Right atrium auricular region (tissue), 2 donors: ENCODE measurements at places on chromosomes 1 and 21.

GRCh38 chr1:231923491-231924041 is 297.0 kb downstream of the DISC1 start:
- DNase-seq, result no peak

GRCh38 chr1:115428256-115428655 is 90.2 kb upstream of the NGF start:
- no peak for DNase-seq

- DNase-seq, result no peak
These were observed 591.2 kb downstream of the SMYD3 start for GRCh38 chr1:245915841-245916240.

DNA sequence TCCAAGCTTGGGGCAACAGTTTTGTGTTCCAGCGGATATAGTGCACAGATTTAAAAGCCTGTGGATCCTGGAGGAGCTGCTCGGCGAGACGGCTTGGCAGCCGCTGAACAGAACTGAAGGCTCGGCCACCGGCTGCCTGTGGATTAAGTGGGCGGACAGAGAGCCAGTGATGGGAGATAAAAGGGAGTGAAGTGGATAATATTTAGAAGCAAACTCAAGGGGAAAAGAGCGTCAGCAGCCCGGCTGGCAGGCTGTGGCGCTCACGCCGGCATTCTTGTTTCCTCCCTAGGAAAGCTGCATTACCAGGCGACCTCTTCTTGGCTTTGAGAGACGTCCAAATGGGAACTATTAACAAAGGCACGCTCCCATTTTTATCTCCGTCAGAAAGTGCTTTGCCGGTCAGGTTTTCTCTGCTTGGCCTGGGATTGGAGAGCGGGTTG is 10.4 kb downstream of the TRABD2B start:
- no peak for DNase-seq

GRCh38 chr1:50155541-50155940 is 46.8 kb downstream of the ELAVL4 start:
- no peak for DNase-seq

DNA sequence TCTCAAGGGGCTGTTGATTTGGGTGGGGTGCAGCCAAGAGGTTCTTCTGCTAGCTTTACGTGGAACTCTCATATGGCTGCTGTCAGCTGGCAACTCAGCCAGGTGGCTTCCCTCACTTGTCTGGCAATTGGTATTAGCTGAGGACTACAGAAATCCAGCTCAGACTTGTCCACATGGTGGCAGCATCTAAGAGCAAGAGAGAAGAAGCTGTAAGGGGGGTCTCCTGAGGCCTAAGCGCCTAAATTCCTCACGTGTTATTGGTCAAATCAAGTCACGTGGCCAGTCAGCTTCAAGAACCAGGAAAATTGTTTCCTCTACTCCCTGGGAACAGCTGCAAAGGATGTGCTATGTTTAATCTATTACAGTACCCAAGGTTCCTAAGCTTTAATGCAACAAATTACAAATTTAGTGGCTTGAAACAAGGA is 4.2 kb upstream of the DYRK3 start:
- DNase-seq, result peak; percentile 83

DNA sequence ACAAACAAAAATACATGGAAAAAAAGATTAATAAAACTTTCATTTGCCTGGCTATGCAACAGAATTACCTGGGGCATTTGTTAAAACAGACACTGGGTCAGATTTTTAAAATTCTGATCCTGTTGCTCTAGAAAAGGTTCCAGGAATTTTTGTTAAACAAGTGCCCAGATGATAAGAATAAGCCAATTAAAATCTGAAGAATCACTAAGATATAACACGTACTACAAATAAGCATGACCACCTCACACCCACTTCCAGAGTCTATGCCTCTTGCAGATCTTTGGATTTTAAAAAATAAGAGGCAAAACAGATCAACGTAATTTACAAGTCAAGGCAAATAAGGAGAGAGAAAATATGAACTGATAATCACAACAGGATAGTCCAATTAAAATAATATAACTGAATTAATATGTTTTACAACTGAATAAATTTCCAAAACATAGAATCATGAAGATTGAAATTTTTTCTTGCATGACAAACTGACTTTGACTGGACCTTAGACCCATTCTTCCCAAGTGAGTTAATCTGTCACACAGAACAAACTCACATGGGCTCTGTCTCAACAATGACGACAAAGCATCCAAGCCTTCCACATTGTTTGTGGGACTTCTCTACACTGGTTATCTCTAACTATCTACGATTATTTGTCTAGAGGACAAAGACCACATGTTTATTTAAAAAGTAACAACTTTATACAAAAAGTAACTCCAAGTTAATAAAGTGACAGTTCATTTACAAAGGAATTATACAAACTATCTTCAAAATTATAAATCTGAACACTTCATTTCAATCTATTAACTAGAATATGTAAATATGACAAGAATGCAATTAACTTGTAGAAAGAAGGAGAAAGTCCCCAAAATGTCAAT is 56.9 kb downstream of the COP1 start:
- no peak for DNase-seq

- no peak for DNase-seq
These were observed 64.9 kb upstream of the ARTN start for GRCh38 chr1:43868741-43869067.

DNA sequence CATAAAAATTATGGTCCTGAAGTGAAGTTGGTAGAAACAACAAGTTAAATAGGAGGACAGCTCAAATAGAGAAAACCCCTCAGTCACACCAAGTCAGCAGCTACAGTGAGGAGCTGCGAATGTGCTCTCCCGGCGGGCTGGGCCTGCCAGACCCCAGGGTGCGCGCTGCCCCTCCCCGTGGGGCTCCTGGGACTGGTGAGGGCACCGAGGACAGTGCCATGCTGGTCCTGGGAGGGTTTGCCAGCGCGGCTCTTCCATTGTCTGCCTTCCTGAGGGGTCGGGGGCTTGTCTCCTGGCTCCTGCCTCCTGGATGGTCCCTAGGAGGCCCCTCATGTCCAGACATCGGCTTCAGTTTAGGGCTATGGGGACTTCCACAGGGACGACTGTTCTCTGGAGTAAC is 121.8 kb downstream of the PCBP3 start:
- DNase-seq, result no peak

DNA sequence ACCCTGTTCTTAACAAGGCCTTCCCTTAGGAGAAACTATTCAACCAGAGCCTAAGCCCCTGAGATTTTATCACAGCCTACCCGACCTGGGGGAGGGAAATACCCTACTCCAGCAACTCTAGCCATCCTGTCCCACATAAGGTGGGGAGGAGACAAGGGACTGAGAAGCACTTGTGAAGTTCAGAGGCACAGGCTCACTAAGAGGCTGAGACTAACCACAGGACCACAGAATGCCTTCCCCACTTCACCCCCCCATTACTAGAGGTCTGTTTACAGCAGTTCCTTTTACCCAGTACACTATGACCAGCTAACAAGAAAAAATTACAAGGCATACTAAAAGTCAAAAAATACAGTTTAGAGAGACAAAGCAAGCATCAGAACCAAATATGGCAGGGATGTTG is 86.8 kb downstream of the TEX35 start:
- DNase-seq, result no peak

DNA sequence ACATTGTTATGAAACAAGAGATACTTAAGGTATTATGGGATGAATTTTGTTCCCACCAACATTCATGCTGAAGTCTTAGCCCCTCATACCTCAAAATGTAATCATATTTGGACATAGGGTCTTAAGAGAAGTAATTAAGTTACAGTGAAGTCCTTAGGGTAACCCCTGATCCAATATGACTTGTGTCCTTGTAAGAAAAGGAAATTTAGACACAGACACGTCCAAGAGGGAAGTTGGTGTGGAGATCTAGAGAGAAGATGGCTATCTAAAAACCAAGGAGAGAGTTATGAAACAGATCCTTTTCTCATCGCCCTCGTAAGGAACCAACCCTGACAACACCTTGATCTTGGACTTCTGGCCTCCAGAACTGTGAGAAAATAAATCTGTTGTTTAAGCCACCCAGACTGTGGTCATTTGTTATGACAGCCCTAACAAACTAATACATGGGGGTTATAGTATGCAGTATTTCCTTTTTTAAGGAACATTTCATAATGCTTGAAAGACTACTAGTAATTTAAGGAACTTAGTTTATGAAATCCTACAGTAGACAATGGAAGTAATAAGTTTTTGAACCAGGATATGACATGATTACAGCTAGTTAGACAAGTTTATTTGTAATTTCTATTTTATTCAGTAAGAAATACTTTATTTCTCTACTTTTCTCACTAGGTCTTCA is 875.5 kb upstream of the ADGRL2 start:
- no peak for DNase-seq

DNA sequence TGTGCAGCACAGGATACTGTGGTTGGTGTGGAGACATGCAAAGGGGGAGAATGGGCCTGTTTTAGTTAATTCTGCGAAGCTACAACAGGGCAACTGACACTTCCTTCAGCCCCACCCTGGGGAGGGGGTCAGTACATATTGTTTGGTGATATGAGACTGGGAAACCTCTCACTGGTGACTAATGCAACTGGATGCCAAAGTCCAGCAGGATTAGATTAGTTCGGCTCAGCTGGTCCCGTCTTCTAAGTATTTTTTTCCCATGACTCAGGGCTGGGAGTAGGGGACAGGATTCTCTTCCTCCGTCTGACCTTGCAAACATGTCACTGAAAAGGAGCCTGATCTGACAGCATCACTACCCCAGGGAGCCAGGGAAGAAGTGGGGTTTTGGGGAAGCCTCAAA is 43.0 kb downstream of the PLXNA2 start:
- DNase-seq, result peak; percentile 84

GRCh38 chr1:160446945-160447600 is 46.7 kb downstream of the VANGL2 start:
- DNase-seq, result no peak

DNA sequence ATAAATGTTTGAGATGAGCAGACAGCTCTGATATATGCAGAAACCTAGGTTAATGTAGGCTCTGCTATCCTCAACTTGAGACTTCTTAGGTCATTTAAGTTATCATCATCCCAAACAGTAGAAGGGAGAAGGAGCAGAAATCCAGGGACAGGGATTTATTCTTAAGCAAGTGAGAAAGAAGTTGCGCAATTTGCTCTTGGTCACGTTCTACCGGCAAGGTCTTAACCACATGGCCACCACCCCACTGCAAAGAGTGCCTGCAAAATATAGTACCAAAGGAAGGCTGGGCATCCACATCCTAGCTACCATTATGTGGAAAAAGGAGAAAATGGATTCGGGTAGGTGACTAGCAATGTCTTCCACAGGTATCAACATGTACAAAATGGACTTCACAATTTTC is 25.2 kb downstream of the CRNN start:
- DNase-seq, result no peak

DNA sequence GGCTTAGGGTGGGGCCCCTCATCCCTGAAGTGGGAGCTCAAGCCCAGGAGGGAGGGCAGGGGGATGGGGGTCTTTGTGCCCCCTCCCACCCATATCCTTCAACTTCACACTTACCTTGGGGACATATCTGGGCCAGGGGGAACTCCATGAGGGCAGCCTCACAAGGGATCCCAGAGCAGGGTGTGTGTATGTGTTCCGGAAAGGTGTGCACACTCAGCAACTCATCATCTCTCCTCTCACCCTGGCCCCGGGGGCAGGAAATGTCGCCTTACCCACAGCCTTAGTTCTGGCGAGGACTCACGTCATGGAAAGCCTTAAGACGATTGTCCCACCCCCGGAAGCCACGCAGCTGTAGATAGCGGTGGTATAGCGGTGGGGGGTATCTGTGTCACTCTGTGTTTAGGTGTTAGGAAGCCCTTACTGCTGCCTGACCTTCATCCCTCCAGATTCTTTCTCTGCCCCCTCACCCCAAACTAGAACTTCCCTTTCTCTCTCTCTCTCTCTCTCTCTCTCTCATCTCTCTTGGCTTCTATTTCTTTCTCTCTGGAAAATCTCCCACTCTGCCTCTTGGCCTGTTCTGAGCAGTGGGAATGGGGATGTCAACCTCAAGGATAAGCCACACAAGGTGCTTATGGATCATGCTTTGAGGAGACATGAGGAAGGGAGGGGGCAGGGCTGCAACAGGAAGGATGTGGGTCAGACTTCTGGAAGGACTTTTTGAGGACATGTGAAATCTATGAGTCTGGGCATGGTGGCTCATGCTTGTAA is at the start of gene SH2D2A:
TSS of gene SH2D2A (minus strand) at position 288 of the 768 bp plus-strand sequence. CDS start at position 148, 140 bp downstream.
- DNase-seq, result peak; percentile 76

GRCh38 chr21:38913120-38913892 is 107.6 kb downstream of the ETS2 start:
- DNase-seq, result peak; percentile 83

DNA sequence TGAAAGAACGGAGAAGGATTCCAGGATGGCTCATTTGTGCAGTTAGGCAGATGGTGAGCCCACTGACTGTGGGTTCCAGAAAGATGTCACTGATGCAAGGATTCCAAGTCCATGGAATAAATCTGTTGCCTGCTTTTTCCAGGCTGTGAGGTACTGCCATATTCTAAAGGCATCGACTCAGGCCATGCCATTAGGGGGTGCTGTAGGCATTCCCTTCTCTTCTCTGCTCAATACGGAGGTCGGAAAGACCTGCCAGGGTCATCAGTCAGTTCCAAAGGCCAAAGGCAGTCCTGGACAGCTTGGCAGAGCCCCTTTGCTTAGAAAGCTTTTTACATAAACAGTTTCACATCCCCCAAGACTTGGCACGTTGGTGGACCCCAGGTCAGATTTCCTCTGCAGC is 31.7 kb upstream of the TMEM125 start:
- DNase-seq, result peak; percentile 63

GRCh38 chr1:154607106-154607608 is 829 bp downstream of the ADAR start:
- no peak for DNase-seq

DNA sequence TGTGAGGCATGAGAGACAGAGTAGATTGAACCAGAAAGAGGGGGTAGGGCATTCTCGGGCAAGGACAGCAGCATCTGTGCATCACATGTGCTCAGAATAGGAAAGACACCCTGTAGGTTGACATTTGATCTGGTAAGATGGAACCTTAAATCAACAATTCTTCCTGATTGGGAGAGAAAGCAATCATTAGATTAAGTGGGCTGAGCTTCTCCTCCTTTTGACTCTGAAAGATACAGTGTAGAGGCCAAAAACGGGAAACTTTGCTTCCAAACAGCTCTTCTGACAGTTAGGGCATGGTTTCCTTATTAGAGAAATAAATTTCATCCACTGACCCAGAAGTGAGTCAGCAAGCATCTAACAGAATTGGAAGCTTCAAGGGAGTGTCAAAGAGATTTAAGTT is 9.7 kb downstream of the KIF14 start:
- no peak for DNase-seq

DNA sequence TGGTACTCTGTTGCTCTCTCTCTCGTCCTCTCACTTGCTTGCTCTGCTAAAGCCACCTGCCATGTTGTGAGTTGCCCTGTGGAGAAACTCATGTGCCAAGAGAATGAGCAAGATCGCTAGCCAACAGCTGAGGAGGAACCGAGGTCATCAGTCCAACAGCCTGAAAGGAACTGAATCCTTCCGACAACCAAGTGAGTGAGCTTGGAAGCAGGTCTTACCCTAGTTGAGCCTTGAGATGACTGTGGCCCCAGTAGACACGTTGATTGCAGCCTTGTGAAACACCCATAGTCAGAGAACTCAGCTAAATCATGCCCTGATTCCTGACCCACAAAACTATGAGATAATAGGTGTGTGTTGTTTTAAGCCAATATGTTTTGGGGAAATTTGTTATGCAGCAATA is 48.1 kb upstream of the BACH1 start:
- no peak for DNase-seq
